Activated CD4-positive, alpha-beta T cell treated with anti-CD3 and anti-CD28 coated beads, Interleukin-2, amount 50 U/mL, for 4 hours (primary cell): ENCODE measurements at places on chromosomes 1 and 21.

DNA sequence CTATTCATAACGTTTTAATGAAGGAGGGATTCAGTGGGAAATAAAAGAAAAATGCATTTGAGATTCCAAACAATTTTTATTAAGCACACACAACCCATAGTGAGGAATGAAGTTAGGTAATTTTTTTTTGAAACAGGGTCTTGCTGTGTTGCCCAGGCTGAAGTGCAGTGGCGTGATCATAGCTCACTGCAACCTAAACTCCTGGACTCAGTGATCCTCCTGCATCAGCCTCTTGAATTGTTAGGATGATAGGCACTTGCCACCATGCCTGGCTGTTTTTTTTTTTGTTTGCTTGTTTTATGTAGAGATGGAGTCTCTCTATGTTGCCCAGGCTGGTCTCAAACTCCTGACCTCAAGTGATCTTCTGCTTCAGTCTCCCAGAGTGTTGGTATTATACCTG is 28.9 kb downstream of the LYPLAL1 start:
- no peak for DNase-seq

DNA sequence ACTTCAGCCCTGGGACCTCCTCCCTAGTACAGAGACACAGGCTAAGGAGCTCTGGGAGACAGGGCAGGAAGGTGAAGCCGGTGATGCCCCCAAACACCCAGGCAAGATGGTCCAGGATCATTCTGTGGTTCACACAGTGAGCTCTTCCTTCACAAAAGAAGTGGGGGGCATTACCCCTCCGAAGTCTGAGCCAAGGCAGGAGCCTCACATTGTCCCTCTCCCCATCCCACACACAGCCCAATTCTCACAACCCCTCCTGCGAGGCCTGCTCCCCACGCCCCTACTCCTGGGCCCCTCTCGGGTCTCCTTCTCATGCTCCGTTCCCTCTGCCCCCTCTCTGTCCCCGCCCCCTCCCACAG is 10.7 kb downstream of the MEF2D start:
- DNase-seq = no peak

GRCh38 chr1:175576865-175577264 is 166.5 kb downstream of the TNR start:
- no peak for DNase-seq

GRCh38 chr21:18117176-18117575 is 127.5 kb upstream of the CHODL start:
- DNase-seq = no peak

GRCh38 chr1:22709891-22710700 is 543 bp upstream of the EPHB2 start:
- peak; percentile 19 for DNase-seq

DNA sequence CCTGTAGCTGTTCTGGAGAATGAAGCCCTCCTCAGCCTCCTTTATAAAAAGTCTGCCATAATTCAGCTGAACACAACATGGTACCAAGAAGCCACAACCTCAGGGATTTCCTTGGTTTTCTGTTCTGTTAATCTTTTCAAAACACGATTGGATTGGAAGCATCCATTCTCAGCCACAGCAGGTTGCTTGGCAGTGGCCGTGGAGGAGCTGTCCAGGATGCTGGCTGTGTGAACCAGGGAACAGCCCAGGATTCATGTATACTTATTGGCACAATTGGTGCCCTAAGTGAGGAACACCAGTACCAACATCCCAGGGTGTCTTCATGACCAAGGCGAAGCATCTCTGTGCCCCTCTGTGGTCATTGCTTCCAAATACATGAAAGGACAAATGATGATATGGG is 393.5 kb downstream of the CAMTA1 start:
- no peak for DNase-seq

- DNase-seq = no peak
Measured at GRCh38 chr21:42237577-42237976, 18.6 kb downstream of the ABCG1 start.

DNA sequence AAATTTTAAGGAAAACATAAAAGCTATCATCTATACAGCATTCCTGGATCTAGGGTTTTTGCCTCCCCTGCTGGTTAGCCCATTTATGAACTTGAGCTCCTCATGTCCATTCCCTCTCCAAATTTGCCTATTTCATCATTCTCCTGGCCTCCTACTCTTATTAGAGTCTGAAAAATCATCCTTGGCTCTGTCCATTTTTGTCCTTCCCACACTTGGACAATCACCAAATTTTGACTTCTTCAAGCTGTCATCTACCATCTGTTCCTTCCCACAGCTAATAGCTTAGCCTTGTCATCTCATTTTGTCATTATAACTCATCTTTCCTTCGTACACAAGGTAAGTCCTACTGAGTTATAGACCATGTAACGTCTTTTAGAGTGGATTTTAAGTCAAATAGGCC is 2.2 kb upstream of the HENMT1 start:
- DNase-seq = no peak

DNA sequence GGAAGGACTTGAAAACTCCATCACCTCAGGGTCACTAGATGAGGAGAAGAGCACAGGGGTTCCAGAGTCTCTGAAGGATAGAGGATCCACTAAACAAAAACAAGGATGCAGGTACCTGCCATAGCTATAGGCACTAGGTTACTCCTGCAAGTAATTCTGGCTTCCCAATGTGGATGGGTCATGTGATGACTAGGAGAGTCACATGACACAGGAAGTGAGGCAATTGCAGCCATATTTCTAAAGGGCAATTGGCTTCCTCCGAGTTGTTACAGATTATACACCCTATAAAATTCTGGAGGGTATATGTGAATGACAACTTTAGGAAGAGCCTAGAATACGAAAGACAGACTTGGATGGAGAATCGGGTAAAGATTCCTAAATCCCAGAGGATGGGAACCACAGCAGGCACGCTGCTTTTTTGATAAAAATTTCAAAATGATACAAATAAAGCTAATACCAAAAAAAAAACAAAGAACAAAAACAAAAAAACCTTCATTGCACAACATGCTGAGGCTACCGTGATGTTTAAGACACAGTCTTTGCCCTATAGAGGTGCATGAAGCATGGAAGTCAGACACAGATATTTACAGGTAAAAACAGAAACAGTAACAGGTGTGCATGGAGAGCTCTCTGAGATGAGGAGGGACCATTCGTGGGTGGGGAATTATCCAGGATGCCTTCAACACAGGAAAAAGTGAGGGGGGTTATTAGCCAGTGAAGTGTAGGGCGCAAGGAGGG is 10.5 kb downstream of the MTX1 start:
- DNase-seq = no peak

- peak; percentile 41 for DNase-seq
Measured at GRCh38 chr1:23810818-23811540, 10.4 kb upstream of the GALE start.

- DNase-seq = no peak
Measured at GRCh38 chr1:204950353-204951001, 79.8 kb downstream of the NFASC start.

GRCh38 chr1:234244482-234244881 is 128.8 kb upstream of the COA6 start:
- DNase-seq = no peak

GRCh38 chr21:36517366-36518075 is 37.6 kb upstream of the CLDN14 start:
- DNase-seq = no peak

- DNase-seq = no peak
Measured at GRCh38 chr21:27633631-27634030, 666.7 kb upstream of the ADAMTS5 start.

- no peak for DNase-seq
Measured at GRCh38 chr1:180732866-180733265, 101.0 kb downstream of the XPR1 start.

DNA sequence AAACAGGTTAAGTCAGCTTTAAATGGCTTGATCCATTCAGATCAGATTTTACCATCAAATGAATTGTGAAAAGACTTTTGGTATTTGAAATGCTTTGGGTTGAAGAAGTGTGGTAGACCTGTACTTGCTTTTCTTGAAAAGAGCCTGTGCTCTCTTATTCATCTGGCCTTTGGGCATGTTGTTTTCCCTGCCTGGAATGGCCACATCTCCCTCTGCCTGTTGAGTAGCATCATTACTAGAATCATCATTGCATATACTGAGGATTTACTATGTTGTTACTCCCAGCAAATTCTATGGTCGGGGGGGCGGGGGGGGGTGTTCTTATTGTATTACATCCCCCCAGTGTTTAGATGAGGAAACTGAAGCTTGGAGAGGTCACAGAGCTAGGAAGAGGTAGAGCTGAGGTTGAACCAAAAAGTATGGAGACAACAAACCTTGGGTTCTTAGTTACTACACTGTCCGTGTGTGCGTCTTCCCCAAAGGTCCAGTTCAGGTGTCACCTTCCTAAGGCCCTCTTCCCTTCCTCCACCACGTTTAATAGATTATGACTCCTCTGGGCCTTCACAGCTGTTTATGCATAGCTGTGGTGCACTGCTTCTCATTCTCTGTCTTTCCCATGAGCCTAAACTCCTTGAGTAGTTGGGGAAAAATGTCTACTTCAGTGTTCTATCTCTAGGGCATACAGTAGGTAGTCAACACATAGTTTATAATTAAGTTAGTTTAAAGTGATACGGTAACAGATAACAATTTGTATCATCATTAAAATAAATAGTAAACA is 246.4 kb upstream of the HOOK1 start:
- DNase-seq = no peak

DNA sequence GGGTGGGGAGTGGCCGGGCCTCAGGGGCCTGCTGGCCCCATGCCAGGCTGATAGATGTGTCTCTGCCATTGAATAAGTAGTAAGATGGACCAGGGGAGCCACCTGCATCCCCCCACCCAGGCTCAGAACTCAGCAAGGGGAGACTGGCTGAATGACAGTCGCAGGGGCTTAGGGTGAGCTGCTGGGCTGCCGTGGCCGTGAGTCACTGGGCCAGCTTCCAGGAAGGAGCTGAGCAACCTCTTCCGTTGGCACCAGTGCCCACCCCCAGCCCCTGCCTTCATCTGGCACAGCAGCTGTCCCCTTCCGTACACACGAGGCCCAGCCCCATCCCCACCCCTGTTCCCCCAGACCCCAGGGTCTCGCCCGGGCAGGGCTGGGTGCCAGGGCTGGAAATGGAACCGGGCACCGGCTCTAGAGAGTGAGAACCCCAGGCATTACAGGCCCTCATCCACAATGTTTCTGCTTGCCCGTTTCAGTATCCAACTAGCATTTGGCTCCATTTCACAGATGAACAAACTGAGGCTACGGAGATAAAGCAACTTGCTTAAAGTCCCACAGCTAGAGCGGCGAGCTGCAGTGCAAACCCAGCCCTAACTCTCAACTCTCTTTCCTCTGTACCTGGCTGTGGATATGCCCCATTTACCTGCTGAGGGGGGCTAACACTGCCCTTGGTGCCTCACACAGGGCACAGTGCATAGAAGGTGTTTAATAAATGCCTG is 10.2 kb downstream of the WNT4 start:
- no peak for DNase-seq

DNA sequence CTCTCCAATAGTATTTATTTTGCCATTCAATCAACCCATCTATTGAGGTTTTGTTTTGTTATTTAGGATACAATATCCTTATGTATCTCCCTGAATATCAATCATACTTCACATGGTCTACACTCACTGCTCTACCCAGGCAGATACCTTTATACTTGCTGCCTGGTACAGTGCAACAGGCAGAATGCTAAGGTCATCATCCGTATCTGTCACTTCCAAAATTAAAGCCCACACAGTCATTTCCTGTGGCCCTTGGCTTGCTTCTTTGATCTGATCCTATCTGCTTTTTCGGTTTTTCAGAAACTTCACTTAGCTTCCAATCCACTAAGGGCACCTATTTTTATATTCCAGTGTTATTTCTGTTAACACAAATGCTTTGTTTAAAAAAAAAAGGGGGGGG is 22.3 kb upstream of the ZZZ3 start:
- DNase-seq = no peak

DNA sequence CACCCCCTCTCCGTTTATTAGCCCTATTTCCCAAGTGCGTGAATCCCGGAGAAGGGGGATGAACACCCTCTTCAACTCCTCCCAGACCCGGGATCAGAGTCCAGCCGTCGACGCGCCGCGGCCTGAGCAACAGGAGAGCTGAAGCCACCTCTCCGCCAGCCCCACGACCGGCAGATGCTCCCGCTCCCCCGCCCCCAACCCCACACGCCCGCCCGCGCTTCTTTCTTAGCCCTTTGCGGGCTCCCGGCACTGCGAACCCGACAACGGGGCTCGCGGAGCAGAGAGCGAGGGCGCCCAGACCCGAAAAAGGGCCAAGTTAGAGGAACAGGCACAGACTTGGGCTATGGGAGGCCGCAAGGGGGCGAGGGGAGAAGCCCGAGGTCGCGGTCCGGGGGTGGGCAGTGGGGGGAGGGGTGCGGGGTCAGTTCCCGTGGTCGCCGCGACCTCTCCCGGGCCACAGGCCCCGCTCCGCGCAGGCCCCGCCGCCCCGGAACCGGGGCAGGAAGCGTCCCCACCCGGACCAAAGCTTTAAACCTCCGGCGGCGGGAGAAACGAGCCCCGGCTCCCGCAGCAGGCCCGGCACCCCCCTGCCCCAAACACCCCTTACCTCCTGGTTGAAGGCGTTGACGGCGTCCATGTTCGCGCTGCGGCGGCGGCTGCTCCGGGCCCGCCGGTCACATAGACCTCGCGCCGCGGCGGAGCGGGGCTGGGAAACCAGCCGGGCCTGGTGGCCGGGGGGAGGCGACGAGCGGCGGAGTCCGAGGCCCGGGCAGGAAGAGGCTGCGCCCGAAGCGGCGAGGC is 662 bp downstream of the SCAF4 start:
- DNase-seq = peak; percentile 44

DNA sequence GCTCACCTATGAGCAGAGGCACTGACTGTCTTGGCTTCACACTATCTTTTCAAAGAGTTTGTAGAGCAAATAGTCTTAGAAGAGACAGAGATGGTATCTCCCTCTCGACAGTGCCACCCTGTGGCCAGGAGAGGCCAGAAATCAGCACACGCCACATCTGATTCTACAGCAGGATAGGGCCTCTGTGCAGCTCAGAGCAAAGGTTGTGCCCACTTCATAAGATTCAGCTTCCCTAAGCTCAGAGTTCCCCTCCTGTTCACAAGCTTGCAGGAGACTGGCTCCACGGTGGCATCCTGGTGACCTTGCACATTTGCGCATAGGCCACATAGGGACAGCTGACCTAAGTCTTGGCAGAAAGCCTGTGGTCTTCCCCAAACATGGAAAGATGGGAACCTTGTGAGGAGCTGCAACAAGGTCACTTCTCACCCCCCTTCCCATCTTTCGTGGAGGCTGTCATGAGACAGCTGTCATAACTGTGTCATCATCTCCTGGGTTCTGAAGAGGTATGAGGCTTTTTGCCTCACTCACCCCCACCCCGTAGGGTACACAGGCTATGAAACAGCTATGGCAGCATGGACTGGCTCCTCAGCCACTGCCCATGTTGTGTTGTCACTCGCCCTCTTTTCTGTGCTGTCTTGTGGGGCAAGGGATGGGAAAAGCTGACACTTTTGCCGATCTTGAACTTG is 3.0 kb downstream of the ITLN2 start:
- DNase-seq = peak; percentile 61

DNA sequence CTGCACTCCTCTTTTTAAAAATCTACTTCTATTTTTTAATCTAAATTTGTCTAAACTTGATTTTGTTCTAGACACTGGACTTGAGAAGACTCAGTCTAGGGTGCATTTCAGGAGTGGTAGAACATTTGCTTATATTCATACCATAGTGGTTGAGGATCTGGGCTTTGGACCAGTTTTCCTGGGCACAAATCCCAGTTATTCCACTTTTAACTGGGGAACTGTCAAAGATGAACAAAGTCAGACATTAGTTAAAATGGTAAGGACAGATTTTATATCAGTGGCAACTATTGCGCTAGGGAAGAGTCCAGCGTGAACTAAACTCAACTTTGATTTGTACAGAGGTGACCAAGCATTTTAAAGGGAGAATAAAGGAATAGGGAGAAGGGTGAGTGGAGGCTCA is 102.4 kb downstream of the FMN2 start:
- no peak for DNase-seq

- DNase-seq = no peak
Measured at GRCh38 chr1:235331401-235331800, 3.0 kb downstream of the GGPS1 start.

GRCh38 chr1:226407199-226407496 is 745 bp downstream of the PARP1 start:
- no peak for DNase-seq
